Fibroblast of upper back skin (primary cell): ENCODE measurements at places on chromosomes 7 and 10.
A peak's percentile ranks its signal among the peaks of the same experiment; 100 is the strongest.

DNA sequence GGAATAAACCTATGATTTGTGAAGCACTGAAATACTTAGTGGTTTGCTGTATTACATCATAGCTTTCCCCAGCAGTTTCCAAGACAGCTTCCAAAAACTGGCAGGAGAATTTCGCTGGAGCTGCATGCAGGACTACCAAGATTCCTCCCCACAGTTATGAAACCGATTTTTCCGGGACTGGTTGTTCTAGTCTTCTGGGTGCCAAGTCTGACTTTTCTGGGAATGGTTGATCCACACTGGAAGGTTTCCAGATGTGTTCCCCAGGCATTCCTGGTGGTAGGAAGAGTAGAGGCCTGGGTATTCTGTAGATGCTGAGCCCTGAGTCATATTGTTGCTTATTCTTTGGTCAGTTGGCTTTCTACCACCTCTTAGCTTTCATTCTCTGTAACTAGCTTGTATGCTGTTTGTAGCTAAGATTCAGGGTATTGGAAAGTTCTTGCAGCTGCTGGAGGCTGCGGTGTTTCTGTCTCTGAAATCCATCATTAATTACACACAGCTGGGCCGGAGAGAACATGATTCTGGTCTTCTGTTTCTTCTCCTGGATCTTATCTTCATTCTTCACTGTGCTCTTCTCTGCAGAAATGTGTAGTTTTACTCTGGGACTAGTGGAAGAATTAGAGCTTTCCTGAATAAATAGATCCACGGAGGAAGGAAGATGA lies 6.3 kb downstream of the ABCC2 start:
- DNase-seq: peak; percentile 98

GRCh38 chr10:72030762-72031543 lies 57.4 kb downstream of the SPOCK2 start:
- DNase-seq: no peak

GRCh38 chr7:150997817-150998216 lies 7.0 kb downstream of the NOS3 start:
- DNase-seq: no peak

- peak; percentile 53 for DNase-seq
Measured at GRCh38 chr7:105655067-105655466, 73.8 kb upstream of the EFCAB10 start.

GRCh38 chr10:639751-640672 lies 49.5 kb downstream of the DIP2C start:
- no peak for DNase-seq

DNA sequence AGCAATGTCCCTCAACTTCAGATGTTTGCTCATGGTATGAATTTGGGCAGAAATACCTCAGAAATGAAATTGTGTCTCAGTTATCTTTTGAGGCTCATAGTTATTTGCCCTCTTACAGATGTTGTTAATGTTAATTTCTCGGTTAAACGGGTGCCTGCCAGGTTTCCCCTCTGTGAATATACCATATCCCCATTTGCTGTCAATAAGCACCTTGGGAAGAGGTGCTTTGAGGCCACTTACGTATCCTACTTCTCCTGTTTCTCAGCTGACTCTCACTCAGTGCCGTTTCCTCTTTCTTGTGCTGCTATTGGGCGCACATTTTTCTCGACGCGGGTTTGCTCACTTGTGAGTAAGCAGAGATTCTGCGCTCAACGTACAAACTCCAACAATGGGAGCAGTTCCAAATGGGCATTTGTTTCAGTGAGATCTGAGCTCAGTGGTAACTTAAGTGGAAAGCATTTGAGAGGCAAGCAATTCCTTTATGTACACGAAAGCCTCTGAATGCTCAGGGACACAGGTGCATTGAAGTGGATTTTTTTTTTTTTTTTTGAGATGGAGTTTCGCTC lies 34.8 kb upstream of the JAKMIP3 start:
- no peak for DNase-seq

- no peak for DNase-seq
Measured at GRCh38 chr7:101558742-101559325, 70.3 kb downstream of the MYL10 start.

GRCh38 chr10:8032558-8032957 lies 21.9 kb upstream of the GATA3 start:
- no peak for DNase-seq

- peak; percentile 88 for DNase-seq
Measured at GRCh38 chr7:33534833-33535232, 370.5 kb upstream of the BMPER start.

GRCh38 chr7:106595922-106596321 lies 65.0 kb downstream of the CCDC71L start:
- DNase-seq: no peak

DNA sequence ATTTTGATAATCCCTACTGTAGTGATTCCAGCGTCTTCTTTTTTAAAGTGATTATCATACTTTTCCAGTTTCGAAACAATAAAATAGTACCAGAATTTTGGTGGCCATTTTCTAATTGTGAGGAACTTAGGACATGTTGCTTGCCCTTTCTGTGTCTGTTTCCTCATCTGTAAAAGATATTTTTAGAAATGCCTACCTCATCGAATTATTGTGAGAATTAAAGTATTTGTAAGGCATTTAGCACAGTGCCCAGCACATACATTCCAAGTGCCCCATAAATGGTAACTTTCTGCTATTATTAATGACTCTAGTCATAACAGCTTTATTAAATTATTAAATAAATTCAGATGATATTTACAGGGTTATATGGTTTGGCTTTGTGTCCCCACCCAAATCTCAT lies 3.7 kb downstream of the CFAP69 start:
- DNase-seq: no peak

DNA sequence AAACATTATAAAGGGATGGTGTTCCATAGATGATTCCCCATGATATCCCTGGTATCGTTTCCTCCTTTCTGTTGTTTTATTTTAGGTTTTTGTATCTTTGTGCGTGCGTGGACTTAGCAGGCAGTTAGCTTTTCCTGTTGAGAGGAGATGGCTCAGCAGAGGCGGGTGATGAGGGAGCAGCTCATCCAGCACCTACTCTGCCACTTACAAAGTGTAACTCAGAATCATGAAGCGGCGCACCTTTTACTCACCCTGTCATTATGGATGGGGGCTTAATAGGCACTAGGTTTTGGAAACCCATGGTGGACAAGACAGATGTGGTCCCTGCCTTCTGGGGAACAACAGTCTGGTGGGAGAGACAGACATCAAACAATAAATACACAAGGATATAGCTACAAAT lies 17.1 kb downstream of the FAM241B start:
- DNase-seq: no peak

GRCh38 chr10:111481261-111481826 lies 404.5 kb downstream of the ADRA2A start:
- peak; percentile 53 for DNase-seq

GRCh38 chr7:101420436-101420835 lies 57.8 kb downstream of the COL26A1 start:
- DNase-seq: no peak

DNA sequence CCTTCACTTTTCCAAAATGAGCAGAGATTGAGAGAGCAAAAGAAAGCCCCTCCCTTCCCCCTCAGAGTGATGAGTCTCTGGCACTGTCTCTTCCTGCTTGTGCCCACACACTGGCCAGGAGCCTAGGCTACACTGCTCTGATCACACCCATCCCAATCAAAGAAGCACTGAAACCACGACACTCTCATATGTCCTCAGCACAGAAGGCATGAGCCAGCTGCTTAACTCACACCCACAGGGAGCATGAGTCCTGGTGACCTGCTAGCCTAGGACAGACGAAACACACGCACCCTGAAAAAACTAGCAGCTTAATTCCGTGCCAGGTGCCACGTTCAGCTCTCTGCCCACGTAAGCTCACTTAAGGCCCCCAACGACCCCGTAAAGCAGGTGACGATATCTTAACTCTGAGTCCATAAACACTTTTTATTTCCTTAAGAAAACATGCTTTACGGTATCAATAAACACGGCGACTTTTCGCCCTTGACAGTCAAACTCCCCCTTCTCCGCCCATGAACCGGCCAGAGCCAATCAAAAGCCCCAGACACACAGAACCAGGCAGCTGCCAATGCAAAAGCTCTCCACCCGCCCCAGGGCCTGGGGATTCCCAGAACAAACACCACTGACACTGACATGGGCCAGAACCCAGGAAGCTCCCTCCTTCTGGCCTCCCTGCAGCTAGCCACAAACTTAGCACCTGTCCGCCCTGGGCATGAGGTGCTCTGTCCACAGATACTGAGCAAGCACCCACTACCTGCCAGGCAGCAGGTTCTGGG lies 69.0 kb downstream of the TNRC18 start:
- no peak for DNase-seq

GRCh38 chr7:11570922-11571550 lies 261.0 kb downstream of the THSD7A start:
- DNase-seq: no peak

DNA sequence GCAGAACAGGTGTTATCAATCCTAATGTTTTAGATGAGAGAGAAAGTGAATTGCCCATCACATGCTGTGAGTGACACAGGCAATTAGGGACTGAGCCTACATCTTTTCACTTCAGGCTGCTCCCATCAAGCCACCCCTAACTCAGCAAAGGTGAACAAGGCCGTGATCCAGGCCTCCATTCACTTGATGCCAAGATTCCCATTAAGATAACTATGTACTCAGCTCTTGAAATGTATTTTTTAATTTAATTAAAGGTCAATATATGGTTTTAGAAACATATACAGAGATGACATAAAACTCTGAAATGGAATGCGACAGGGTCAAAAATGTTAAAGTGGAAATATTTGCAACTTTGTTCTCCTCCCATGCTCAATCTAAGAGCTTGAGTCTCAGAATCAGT lies 27.9 kb upstream of the UBE2H start:
- DNase-seq: no peak

- peak; percentile 45 for DNase-seq
Measured at GRCh38 chr10:114392112-114392835, 12.0 kb downstream of the AFAP1L2 start.

DNA sequence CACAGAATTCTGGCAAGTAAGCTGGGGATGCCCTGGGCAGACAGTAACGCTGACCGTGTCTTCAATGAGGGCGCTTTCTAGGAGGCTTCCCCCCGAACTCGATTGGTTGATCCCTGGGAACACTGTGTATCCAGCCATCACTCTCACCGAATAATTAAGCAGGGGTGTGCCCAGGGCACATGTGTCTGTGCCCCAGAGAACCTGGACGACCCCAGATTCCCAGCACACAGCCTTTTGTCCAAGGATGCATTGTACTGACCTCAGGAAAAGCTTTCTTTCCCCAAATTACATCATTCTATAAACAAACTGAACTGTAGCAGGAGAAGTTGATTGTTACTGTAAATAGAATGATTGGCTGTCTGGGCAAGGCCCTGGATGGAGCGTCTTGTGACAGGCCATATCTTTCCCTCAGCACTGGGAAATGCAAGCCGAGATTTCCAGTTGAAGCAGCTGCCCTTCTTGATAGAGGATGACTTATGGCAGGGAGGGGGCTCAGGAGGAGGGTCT lies 6.6 kb upstream of the DEPP1 start:
- DNase-seq: no peak

DNA sequence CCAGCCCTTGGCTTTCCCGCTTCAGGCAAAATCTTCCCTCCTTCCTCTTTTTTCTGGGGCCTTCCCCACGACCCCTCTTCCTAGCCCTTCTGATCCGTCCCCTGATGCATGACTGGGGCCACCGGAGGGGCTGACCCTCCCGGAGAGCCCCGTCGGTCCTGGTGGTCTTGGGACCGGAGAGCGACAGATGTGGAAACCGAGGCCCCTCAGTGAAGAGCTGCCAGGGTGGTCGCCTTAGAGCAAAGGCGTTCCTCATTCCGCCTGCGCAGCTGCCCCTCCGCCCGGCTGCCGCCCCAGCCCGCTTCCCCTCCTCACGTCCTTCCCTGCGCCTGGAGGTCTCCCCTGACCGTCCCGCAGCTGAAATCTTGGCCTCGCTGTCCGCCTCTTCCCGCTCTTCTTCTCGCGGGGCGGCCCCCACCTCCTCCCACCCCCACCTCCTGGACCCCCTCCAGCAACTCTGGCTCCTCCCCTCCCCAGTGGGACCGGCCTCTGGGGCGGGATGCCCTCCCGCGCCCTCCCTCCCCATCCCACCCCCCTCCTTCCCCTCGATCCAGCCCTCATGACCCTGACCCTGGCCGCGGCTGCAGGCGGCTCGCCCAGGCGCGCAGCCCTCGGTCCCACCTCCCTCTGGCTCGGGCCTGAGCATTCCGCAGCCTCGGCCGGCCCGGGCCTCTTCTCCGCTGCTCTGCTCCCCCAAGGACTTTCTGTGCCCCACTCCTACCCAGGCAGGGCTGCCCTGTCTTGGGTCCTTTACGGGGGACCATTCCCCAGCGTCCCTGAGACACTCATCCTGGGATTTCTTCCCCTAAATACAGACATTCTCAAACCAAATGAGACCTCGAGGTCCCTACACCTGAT lies at the start of gene RARRES2:
Gene RARRES2, minus strand, starts transcription at position 367 of the 858 bp plus-strand sequence. CDS start 1,020 bp downstream, outside the sequence.
- DNase-seq: no peak

DNA sequence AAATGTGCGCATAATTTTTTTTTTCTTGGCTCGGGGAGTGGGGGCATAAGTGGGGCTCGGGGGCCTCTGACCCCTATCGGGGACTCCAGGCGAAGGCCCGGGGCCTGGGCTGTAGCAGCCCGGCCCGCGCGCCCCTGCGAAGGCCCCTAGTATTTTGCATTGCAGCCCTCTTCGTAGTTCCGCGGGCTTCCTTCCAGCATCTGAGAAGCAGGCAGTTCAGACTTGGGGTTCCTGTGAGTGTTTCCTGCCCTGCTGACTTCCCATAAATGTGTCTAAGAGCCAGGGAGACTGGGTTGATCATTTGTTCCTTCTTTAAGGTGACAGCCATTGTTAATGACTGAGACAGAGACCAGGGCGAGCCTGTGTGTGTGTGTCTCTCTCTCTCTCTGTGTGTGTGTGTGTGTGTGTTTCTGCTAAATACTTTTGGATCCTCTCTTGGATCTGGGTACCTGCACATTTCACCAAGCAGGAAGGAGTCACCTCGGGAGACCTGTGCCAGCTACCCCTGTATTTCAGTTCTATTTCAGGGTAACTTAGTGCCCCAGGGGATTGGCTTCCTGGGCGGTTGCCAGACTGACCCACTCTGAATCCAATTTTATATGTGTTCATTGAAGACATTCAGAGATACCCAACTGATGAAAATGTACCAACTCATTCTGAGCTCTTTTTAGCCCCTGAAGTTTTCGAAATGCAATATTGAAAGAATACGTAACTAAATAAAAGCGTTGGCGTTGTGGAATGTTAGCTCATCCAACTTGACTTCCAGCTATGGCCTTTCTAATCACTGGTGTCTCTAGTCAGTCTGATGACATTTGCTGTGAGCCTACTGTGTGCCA lies 805 bp downstream of the MSRB2 start:
- DNase-seq: peak; percentile 54

DNA sequence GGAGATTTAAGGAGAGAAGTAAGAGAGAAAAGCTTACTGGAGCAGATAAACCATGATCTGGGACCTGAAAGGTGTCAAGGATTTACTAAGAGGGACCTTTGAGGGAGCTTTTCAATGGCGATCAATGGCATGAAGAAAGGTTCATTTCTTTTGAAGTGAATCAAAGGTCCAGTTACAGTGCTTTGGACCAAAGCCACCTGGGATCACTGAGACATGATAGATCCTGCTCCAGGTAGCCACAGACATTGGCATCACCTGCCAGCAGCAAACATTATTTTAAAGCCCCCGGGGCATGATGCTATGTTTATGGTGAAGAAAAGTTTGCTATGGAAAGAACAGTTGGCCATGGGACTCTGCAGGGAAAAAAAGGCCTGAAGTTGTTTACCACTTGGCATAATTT lies 109.4 kb downstream of the SLC25A13 start:
- no peak for DNase-seq

- DNase-seq: peak; percentile 49
Measured at GRCh38 chr10:92574548-92575261, 812 bp upstream of the IDE start.

GRCh38 chr10:123999956-124000615 lies 93.3 kb downstream of the CHST15 start:
- DNase-seq: no peak
